ENCODE measurements at places on chromosomes 2 and 18.

- DNase-seq = no peak
These were observed 226.2 kb downstream of the TNS1 start for GRCh38 chr2:217776631-217777030.

DNA sequence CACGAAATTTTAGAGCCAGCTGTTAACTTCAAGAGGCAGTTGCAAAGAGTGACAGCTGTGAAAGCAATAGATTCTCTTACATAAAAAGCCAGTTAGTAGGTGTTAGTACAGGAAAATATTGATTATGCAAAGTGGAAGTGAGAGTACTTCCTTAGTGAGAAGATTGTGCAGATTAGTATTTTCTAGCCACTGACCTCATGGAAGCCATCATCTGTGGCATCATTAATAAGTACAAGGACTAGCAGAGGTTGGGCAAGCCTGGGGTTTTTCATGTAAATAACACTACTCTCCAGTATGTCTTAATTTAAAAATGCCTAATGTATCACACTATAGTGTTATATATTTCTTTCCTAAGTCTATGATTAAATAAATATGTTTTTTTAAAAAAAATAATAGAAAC is 166.2 kb upstream of the DTNA start:
- no peak for DNase-seq

GRCh38 chr2:12163866-12164265 is 417.4 kb downstream of the LPIN1 start:
- no peak for DNase-seq

DNA sequence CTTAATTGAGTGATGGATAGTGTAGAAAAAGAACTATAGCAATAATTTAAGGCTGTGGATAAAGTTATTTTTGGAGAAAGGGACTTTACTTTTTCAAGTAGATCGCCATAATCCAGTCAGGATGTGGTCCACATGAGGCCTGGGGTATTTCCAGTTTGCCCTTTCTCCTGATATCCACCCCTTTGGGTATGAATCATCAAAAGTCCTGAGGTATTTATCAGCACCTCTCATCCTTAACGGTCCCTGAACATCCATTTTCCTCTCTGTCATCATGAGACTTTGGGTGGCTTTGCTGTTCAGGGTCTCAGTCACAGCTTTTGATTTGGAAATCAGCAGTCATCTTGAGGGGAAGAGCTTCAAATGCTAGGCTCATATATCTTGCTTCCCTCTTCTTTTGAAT is 39.3 kb upstream of the ELAC1 start:
- DNase-seq = peak; percentile 37

DNA sequence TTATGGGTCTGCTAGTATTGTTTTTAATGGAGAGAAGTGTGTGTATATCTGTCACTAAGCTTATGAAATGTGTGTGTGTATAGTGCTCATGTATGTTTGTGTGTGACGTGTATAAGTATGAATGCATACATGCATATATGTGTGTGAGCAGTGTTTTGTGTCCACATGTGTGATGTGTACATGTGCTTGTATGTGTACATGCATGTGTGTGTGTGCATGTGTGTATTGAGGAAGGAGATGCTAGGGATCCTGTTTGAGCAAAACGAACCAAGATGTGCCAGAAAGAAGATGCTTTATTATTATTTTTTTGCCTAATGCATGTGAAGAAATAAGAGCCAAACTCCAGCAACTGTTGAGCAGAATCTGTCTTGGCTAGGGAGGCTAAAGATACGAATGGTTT is 301.3 kb upstream of the SKOR2 start:
- DNase-seq = no peak

DNA sequence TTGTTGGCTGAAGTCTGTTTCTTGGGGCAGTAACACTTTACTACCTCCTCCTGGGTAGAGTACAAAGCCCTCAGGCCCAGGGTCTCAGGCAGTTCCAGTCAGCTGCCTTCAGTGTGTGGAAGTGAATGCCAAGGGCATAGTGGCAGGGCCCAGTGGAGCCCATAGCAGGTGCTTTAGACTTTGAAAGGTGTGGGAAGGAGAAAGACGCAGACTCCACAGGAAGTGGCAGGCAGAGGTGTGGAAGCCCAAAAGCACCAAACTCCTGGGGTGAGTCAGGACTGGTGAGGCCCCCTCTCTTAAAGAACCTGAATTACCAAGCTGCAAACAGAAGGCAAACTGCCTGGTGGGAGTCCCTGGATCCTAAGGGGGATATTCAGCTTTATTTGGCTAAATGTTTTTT is 45.3 kb downstream of the ADAM23 start:
- DNase-seq = no peak

- DNase-seq = no peak
These were observed 44.3 kb downstream of the AQP4 start for GRCh38 chr18:26821181-26821580.

DNA sequence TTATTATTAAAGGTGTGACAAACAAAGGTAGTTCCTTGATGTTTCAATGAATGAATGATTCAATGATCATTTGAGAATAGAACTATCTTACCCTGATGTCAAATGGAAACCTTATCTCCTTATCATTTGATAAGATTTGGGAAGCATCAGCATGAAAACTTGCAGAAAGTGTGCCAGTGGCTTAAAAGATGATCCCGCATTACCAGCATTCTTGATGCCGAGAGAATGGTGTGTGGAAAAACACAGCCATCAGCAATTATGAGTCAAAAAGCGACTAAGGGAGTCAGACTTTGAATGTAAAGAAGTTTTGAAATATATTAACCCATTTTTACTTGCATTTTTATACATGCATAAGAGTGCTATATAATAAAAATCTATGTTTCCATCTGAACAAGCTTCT is 93.7 kb downstream of the MAIP1 start:
- DNase-seq = no peak

GRCh38 chr2:217098435-217098834 is 238.6 kb upstream of the TNP1 start:
- DNase-seq = no peak

GRCh38 chr18:45839414-45840395 is 14.2 kb downstream of the SIGLEC15 start:
- DNase-seq = peak; percentile 80

DNA sequence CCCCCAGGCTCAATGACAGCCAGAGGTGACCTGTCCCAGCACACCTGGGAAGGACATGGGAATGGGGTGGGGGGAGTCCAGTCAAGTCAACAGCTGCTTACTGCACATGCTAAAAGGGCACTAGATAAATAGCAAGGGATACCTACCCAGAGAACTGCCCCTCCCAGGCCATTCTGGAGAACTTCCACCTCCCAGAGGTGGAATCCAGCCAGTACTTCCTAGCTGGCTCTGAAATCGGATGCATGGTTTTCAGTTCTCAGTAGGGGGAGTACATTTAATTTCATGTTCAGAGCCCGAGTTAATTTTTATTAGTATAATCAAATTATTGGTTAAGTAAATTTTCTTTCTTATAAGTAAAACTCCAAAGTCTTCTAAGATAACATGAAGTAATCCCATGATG is 28.9 kb upstream of the ITGA6 start:
- DNase-seq = no peak

GRCh38 chr2:42568401-42569115 is at the start of gene MTA3:
Gene MTA3, plus strand, starts transcription at chr2:42568632. Its CDS starts 114 bp downstream, at chr2:42568746.
- DNase-seq = no peak

- DNase-seq = no peak
These were observed 1568.6 kb upstream of the NXPH2 start for GRCh38 chr2:140348826-140349225.

GRCh38 chr2:72984172-72984671 is 66.9 kb downstream of the EMX1 start:
- DNase-seq = no peak

GRCh38 chr18:51123481-51123880 is 74.0 kb downstream of the MEX3C start:
- no peak for DNase-seq

DNA sequence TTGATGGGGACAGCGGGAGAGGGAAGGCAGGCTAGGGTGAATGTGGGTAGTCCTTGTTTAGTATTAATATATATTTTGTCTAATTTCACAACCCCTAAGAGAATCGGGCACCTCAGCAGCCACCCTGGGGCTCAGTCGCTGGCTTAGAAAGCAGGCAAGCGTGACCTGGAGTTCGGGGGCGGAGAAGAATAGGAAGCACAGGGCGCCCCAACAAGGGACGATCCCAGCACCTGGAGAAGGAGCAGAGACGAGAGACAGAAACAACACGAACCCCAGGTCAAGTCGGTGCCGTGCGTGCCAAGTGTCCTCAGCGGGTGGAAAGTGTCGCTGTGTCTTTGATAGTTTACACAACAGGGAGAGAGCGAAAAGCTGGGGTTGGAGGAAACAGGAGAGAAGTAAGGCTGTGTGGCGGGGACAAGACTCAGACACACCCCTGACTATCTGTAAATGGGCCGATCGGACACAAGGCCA is 95.4 kb downstream of the NFATC1 start:
- no peak for DNase-seq

GRCh38 chr2:144922519-144922918 is 402.6 kb upstream of the ZEB2 start:
- no peak for DNase-seq

DNA sequence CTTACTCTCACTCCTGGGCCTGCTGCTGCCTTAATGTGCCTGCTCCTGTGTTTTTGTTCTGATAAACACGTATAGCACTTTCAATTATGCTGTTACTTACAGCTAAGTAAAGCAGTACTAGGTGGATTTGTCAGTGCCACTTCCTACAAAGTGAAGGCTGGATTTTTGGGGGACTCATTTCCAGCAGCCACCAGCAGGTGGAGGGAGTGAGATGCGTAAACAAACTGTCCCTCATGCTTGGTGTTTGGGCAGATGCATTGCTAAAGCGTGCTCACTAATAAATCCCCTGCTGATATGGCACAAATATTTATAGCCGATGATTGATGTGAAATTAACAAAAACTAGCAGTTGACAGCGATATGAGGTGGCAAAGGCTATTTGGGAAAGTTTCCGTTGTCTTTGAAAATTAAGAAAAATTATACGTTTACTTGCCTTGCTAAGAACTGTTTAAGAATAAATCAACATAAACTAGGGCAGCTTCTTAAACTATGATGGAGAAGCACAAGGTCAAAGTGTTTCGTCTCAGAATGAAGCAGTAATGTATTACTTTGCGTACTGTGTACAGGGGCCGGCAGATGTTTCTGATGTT is 101.7 kb downstream of the AGAP1 start:
- DNase-seq = peak; percentile 77

- no peak for DNase-seq
These were observed 52.6 kb upstream of the CPO start for GRCh38 chr2:206886696-206887095.

- DNase-seq = peak; percentile 93
These were observed 37.3 kb upstream of the TANK start for GRCh38 chr2:161122772-161123530.

DNA sequence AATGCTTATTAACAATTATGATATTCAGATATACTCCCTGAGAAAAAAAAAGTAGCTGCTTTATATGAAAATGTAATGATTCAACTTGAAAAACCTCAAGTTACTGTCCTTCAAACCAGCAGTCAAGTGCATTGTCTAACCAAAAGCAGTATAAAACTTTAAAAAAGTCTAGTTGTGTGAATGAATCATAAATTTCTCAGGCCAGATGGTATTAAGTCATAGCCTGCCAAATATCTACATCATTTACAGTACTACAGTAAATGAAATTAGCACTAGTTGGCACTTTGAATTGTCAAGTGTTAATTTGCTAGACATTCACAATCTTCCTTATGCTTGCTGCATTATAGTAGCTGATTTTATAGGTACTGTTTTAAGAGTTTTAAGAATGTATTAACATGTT is 85.9 kb downstream of the CBLN2 start:
- DNase-seq = no peak

DNA sequence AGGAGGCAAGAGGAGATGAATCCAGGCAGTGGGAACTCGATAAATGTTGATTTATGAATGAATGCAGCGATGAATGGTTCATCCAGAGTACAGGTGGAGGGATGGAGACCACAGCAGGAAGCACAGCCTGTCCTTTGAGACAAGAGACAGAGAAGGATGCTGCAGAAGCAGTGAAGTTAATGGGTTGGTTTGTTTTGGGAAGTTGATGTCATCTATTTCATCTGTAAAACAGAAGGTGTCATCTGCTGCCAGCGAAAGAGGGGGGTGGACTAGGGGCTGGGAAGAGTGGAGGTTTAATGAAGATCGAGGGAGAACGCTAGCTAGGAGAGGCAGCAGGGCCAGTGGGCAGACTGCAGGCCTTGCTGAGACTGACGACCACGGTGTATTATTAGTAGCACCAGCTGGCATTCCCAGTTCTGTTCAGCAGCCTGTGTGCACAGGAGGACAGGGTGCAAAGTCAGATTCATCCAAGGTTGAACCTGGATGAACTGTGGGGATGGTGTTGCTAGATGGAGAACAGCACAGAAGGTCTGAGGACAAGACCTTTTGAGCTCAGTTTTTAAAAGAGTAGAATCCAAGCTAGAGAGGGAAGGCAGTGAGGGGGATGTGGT is 120.3 kb upstream of the CAPN13 start:
- no peak for DNase-seq

- DNase-seq = no peak
These were observed 103.6 kb upstream of the TMEM200C start for GRCh38 chr18:5998907-5999306.

DNA sequence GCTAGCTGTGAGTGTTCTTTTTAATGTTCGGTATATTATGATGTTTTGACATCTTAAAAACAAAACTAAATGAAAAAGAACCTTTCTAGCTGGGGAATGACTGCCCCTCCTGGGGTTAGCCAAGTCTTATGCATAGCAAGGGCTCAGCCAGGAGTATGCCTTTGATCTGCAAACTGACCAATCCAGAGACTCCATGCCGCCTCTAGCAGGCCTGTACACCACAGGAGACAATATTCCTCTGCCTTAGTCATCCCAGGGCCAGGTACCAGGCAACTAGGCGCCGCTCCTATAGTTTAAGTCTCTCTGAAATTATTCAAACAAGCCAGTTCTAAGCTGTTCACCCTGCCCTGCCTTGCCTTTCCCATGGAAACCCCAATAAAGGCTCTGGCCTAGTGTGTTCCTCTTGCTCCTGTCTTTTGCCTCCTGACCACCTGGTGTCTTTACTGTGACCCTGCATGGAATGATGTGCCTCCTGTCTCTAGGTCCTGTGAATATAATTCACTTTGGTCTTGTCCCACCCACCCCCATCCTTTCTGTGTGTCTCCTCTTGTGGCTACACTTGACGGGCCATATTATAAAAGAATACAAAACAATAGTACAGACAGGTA is 52.0 kb upstream of the CHN1 start:
- no peak for DNase-seq

DNA sequence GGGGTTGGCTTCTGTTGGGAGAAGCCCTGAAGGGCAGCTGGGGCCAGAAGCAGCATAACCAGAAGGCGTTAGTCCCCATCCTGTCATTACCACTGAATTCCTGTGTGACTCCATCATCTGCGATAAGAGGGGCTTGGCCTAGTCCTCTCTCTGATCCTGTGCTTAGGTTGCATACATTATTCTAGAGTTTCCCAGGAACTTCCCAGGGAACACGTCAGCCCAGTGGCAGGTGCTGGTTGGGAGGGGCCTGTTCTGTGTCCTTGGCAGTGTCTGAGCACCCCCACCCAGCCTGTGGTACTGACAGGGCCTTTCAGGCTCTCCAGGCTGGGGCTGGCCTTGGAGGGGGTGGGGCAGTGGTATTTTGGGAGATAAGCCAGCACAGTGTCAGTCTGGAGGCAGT is 4.5 kb upstream of the TOGARAM2 start:
- DNase-seq = peak; percentile 84
